ENCODE measurements at places on chromosomes 7 and 10.
A peak's percentile ranks its signal among the peaks of the same experiment; 100 is the strongest.

DNA sequence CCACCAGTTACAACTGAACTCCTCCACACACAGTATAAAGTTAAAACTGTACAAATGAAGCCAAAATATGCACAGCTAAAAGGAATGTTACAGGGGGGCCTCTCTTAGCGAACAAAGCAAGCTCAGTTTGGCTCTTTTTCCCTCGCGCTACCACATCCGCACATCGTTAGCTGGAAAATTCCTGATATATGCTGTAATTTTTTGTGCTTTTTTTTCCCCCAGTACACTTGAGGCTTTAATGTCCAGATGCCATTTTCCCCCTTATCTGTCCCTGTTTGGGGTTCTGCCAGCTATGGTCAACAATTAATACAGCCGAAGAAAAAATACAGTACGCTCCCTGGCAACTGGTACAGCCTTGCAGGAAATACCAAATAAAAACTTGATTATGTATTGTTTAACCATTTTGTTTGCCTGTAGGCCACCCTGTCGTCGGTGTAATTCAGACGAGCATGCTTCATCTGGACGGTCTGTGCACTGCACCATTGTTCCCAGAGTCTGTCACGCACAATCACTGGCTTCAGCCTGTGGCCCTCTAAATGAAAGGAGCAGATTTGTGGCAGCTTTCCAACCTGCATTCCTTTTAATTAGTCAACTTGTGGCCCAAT, 108.1 kb upstream of the FAM133B start:
- H3K27ac ChIP-seq, result peak overlapping the region; percentile 83
- no peaks in the 10 kb centered on the region for H3K36me3 ChIP-seq

- no peaks in the 10 kb centered on the region for H3K4me1 ChIP-seq
- ATAC-seq, result no peak
- H3K4me3 ChIP-seq, result no peak overlapping the region
- H3K36me3 ChIP-seq, result no peaks in the 10 kb centered on the region
These were observed 163.6 kb downstream of the PTPRN2 start for GRCh38 chr7:158424011-158424410.

DNA sequence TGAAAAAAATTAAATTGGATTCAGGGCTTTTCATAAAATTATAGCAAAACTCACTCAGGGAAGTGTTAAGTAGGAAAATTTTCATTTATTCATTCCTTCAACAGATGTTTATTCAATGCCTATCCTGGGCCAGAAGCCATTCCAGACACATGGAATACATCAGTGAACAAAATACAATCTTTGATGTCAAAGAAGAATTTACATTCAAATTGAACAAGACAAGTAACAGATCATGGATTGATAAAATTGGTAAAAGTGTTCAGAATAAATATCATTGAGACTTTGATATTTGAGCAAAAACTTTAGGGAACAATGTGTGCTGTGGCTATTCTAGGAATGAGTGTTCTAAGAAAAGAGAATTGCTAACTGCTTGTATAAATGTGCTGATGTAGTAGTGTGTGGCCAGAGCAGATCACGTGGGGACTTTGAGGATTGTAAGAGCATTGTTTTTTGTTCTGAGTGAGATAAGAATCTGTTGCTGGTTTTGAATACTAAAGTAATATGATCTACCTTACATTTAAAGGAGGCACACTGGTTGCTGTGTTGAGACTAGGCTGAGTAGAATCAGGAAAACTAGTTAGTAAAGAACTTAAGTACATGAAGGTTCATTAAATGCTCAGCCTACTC, 957.2 kb downstream of the PCDH15 start:
- no peak for ATAC-seq
- H3K36me3 ChIP-seq, result no peaks in the 10 kb centered on the region
- no peaks in the 10 kb centered on the region for H3K4me1 ChIP-seq
- no peaks in the 10 kb centered on the region for H3K27me3 ChIP-seq
- no peak overlapping the region for H3K27ac ChIP-seq
- H3K4me3 ChIP-seq, result no peak overlapping the region

- H3K4me3 ChIP-seq, result no peak overlapping the region
- H3K27ac ChIP-seq, result no peak overlapping the region
- H3K36me3 ChIP-seq, result no peaks in the 10 kb centered on the region
- no peaks in the 10 kb centered on the region for H3K27me3 ChIP-seq
- H3K4me1 ChIP-seq, result no peaks in the 10 kb centered on the region
These were observed 24.9 kb upstream of the NEBL start for GRCh38 chr10:20922033-20922432.

DNA sequence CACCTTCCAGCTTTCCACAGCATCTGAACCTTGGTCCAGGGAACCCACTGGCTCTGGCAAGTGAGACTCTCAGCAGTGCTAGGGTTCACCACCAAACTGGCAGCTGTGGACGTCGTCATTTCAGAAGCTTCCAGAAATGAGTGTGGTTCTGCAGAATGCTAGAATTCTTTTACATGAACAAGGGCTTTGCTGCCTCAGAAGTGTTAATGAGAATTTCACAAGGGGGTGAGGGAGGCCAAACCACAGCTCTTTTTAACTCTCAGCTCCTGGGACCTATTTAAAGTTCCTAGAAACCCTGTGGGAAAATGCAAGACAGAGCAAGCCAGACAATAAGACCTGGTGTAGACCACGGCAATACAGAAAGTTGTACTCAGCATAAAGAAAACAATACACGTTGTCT, 129.3 kb upstream of the BET1 start:
- H3K36me3 ChIP-seq, result no peaks in the 10 kb centered on the region
- H3K27ac ChIP-seq, result no peak overlapping the region
- H3K27me3 ChIP-seq, result no peaks in the 10 kb centered on the region
- no peak for ATAC-seq

DNA sequence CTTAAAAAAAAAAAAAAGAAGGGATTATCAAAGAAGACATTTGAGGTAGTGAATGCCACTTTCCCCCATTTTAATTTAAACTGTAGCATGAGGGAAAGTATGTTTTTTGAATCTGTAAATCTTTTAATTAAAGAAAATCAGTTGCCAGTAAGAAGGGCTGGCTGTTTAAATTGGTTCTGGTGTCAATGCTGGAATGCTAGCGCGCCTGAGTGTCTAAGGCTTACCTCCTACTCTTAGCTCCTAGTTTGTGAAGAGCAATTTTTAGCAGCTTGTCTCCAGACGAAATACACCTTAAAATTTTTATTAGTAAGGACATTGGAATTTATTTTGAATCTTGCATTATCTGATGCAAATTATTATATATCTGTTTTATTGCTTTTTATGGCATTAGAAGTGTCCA, 54.1 kb downstream of the UBE3C start:
- H3K27ac ChIP-seq, result no peak overlapping the region
- no peaks in the 10 kb centered on the region for H3K27me3 ChIP-seq
- H3K4me1 ChIP-seq, result no peaks in the 10 kb centered on the region
- no peak overlapping the region for H3K4me3 ChIP-seq

GRCh38 chr7:96596120-96596826, 113.4 kb downstream of the SEM1 start:
- no peak overlapping the region for H3K4me3 ChIP-seq
- H3K27ac ChIP-seq, result no peak overlapping the region
- H3K4me1 ChIP-seq, result no peaks in the 10 kb centered on the region
- no peaks in the 10 kb centered on the region for H3K36me3 ChIP-seq

- no peaks in the 10 kb centered on the region for H3K4me1 ChIP-seq
- no peak for ATAC-seq
- H3K27me3 ChIP-seq, result no peaks in the 10 kb centered on the region
- H3K4me3 ChIP-seq, result no peak overlapping the region
These were observed 310.7 kb downstream of the GRID1 start for GRCh38 chr10:86055928-86056327.

DNA sequence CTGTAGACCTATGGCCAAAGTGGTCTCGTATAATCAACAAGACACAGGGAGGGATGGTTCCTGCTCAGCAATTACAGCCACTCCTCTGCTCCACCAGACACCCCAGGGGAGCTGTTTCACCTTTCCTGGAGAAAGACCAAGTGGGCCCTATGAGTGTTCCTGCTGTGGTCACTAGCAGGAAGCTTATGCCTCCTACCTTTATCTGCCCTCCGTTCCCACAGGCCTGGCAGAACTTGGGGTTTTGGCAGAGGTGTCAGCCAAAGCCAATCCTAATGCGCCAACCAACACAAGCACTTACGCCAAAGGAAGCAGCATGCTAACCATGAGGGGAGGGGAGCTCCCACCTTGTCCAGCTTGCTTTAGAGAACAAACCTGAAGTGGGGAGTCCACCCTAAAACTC, 31.2 kb downstream of the XPNPEP1 start:
- no peak for ATAC-seq
- H3K4me1 ChIP-seq, result peaks cover 66% of the 10 kb centered on the region

- H3K4me3 ChIP-seq, result no peak overlapping the region
- no peaks in the 10 kb centered on the region for H3K4me1 ChIP-seq
- no peaks in the 10 kb centered on the region for H3K27me3 ChIP-seq
- ATAC-seq, result no peak
- no peak overlapping the region for H3K27ac ChIP-seq
These were observed 45.4 kb upstream of the GDF10 start for GRCh38 chr10:47254611-47255010.

DNA sequence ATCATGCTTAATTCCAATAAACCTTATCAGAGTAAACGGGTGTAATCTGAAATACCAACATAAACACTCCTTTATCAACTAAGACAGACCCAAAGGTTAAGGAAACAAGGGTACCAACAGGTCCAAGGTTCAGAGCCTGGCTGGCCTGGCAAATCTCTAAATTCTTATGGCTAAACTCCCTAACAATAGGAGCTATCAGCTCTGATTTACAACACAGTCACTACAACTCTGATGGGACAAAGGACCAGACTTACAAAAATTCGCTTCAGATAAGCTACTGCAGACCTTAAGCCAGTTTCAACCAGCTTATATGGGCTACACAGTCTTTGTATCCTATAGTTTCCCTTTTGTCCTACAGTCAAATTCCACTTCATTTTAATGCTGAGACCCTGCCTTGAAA, 381.9 kb downstream of the ZWINT start:
- no peak overlapping the region for H3K27ac ChIP-seq
- no peaks in the 10 kb centered on the region for H3K4me1 ChIP-seq
- H3K36me3 ChIP-seq, result no peaks in the 10 kb centered on the region
- ATAC-seq, result no peak
- H3K27me3 ChIP-seq, result no peaks in the 10 kb centered on the region
- H3K4me3 ChIP-seq, result no peak overlapping the region

DNA sequence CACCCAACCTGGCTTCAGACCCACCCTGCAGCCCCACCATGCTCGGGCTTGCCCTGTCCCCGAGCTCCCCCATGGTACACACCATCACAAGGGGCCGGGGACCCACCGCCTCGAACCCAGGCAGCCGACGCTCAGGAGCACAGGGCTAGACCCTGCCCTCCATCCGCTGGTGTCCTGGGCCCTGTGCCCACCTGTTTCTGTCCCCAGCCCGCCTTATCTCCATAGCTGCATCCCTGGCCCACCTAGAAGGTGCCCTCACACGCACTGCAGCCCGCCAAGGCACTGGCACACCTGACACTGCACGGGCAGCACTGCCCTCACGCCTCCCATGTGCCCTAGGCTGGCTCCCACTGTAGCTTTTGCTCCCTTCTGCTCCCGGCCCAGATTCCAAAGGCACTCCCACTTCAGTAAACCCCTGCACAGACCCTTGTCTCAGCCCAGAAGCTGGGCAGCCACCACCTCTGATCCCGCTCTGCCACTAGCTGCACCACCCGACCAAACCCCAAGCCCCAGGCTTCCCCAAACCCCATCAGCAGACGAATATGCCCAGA, 17.1 kb downstream of the YKT6 start:
- peaks cover 25% of the 10 kb centered on the region for H3K27me3 ChIP-seq
- H3K36me3 ChIP-seq, result peaks cover 21% of the 10 kb centered on the region
- H3K4me1 ChIP-seq, result no peaks in the 10 kb centered on the region
- no peak overlapping the region for H3K27ac ChIP-seq
- ATAC-seq, result no peak
- H3K4me3 ChIP-seq, result no peak overlapping the region

GRCh38 chr10:6022660-6023059, 39.5 kb downstream of the IL2RA start:
- no peaks in the 10 kb centered on the region for H3K4me1 ChIP-seq
- H3K36me3 ChIP-seq, result no peaks in the 10 kb centered on the region
- peaks cover 5% of the 10 kb centered on the region for H3K27me3 ChIP-seq
- H3K4me3 ChIP-seq, result no peak overlapping the region
- peak; percentile 34 for ATAC-seq
- no peak overlapping the region for H3K27ac ChIP-seq

- H3K27ac ChIP-seq, result no peak overlapping the region
- peaks cover 25% of the 10 kb centered on the region for H3K4me1 ChIP-seq
- H3K4me3 ChIP-seq, result no peak overlapping the region
- no peaks in the 10 kb centered on the region for H3K27me3 ChIP-seq
These were observed 52.5 kb downstream of the PRF1 start for GRCh38 chr10:70549962-70550458.

GRCh38 chr10:121886997-121887622, 40.7 kb downstream of the ATE1 start:
- peak; percentile 62 for ATAC-seq
- H3K4me1 ChIP-seq, result no peaks in the 10 kb centered on the region
- no peak overlapping the region for H3K4me3 ChIP-seq
- no peak overlapping the region for H3K27ac ChIP-seq
- peaks cover 39% of the 10 kb centered on the region for H3K36me3 ChIP-seq
- H3K27me3 ChIP-seq, result no peaks in the 10 kb centered on the region

GRCh38 chr7:134474828-134475227, 15.9 kb upstream of the AKR1B1 start:
- no peaks in the 10 kb centered on the region for H3K36me3 ChIP-seq
- H3K27me3 ChIP-seq, result no peaks in the 10 kb centered on the region

GRCh38 chr10:18414061-18414460, 237.3 kb downstream of the NSUN6 start:
- no peak for ATAC-seq
- H3K27ac ChIP-seq, result peak overlapping the region; percentile 49
- no peak overlapping the region for H3K4me3 ChIP-seq
- no peaks in the 10 kb centered on the region for H3K27me3 ChIP-seq
- no peaks in the 10 kb centered on the region for H3K36me3 ChIP-seq
- no peaks in the 10 kb centered on the region for H3K4me1 ChIP-seq

- no peaks in the 10 kb centered on the region for H3K4me1 ChIP-seq
- no peak overlapping the region for H3K27ac ChIP-seq
- H3K27me3 ChIP-seq, result peaks cover 3% of the 10 kb centered on the region
- no peak overlapping the region for H3K4me3 ChIP-seq
- H3K36me3 ChIP-seq, result no peaks in the 10 kb centered on the region
These were observed 13.5 kb upstream of the EGFR start for GRCh38 chr7:55005241-55005851.

GRCh38 chr7:122750389-122750788, 47.7 kb upstream of the RNF148 start:
- no peak for ATAC-seq
- no peaks in the 10 kb centered on the region for H3K27me3 ChIP-seq
- no peaks in the 10 kb centered on the region for H3K4me1 ChIP-seq
- no peaks in the 10 kb centered on the region for H3K36me3 ChIP-seq
- H3K27ac ChIP-seq, result no peak overlapping the region

DNA sequence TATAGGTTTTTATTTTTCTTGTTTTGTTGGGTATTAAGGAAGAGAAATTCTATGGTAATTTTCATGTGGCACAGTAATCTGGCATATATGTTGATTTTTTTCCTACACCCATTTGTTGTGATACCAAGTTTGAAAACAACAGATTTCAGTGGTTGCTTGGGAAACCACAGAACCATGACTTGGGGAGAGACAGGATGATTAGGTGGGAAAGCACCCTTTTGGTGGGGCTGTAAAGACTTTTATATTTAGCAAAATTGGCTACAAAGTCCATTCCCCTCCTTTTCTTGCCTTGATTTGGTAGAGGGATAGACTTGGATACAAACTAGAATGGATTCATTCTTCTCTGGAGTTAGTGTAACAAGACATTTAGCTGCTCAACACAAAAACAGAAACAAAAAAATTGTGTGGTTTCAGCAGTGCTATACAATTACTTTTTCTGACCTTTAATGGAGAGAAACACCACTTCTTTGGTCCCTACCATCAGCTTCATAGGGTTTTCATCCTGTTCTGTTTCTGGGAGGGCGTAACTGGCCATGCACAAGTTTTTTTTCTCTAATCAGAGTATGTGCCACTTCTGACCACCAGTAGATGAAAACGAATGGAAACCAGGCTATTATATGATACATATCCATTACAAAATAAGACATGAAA, 52.7 kb downstream of the FIGNL1 start:
- H3K4me1 ChIP-seq, result no peaks in the 10 kb centered on the region
- ATAC-seq, result no peak
